ENCODE measurements at places on chromosomes 12 and 14. TPM values are rescaled to one million over a fixed set of nuclear protein-coding genes. Genes with fewer than 3 reads are reported as not detected.

GRCh38 chr12:20486233-20486632 lies 117.9 kb downstream of the PDE3A start:
- ATAC-seq = no peak

DNA sequence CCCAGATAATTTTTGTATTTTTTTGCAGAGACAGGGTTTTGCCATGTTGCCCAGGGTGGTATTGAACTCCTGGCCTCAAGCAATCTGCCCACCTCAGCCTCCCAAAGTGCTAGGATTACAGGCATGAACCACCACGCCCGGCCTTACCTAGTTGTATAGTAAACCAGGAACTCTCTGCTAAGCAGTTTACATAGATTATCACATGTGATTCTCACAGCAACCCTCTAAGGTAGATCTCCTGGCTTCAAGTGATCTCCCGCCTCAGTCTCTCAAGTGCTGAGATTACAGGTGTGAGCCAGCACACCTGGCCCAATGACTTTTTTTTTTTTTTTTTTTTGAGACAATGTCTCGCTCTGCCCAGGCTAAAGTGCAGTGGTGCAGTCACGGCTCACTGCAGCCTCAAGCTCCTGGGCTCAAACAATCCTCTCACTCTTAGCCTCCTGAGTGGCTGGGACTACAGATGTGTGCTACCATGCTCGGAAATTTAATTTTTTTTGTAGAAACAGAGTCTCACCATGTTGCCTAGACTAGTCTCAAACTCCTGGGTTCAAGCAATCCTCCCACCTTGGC lies 26.0 kb upstream of the ATP2A2 start:
- no peak for ATAC-seq

DNA sequence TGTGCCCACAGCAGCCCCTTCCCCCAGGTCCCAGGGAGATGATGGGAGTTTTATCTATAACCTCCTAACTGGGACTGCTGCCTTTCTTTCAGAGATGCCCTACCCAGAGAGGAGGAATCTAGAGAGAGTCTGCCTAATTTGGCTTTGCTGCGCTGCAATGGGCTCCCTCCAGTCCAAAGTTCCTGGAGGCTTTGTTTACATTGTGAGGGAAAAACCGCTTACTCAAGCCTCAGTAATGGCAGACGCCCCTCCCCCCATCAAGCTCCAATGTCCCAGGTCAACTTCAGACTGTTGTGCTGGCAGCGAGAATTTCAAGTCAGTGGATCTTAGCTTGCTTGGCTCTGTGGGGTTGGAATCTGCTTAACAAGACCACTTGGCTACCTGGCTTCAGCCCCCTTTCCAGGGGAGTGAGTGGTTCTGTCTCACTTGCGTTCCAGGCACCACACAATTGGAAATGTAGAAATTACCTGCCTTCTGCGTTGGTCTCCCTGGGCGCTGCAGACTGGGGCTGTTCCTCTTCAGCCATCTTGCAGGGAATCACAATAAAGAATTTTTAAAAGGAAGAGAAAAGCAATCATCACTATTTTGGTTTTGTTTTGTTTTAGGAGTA lies 262.5 kb downstream of the FOXG1 start:
- no peak for ATAC-seq

- ATAC-seq = peak; percentile 65
Measured at GRCh38 chr14:94213021-94213420, 38.9 kb downstream of the PPP4R4 start.

GRCh38 chr12:58313091-58313855 lies 371.9 kb downstream of the ATP23 start:
- no peak for ATAC-seq

DNA sequence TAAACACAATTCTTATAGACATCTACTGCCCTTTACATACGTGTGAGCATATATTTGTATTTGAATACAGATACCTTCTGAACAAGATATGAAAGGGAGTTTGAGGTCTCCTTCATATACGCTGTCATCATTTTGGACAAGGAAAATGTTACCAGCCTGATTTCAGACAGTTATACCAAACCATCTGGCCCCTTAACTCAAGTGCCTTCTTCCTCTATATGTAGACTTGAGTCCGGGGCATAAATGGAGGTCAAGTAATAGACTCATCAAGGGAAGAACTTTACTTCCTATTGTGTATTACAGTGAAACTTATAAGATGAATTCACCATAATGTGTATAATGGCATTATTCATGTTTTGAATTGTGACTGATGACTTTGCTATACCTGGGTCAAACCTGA lies 52.2 kb downstream of the FAR2 start:
- ATAC-seq = no peak

GRCh38 chr12:7061138-7061537 lies 620 bp downstream of the C1S start:
- no peak for ATAC-seq

DNA sequence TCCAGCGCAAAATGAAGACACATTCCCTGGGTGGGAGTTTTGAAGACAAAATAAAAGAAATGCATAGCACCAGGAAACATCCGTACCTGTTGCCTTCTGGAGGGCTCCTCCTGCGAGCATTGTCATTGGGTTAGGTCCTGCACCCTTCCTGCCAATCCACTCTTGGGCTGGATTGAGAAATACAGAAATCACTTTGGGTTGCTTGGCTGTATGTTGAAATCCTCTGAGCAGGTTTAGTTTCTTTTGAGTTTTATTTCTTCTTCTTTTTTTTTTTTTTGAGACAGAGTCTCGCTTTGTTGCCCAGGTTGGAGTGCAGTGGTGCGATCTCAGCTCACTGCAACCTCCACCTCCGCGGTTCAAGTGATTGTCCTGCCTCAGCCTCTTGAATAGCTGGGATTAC lies 67.6 kb downstream of the ARF6 start:
- ATAC-seq = no peak

- no peak for ATAC-seq
Measured at GRCh38 chr14:55718551-55718950, 138.5 kb downstream of the KTN1 start.

DNA sequence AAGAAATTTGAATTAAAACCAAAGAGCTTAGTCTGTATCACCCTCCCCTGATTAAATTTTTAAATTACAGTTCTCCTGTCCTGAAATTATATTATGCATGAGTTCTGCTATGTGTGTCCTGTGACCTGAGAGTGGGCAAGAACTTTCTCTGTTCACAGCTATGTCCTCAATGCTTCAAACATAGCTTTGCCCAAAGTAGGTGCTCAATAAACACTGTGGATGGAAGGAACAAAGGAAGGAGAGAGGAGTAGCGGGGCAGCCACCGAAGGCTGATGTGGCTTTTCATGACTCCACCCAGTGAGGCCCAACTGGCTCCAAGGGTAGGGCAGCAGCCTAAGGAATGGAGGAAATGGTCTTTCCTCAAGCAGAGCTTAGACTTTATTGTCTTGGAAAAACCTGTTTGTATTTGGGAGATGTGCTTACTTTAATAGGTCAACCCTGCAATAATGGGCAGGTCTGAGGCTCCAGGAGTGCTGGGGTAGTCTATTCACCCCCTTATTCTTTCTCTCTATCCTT lies 7.6 kb upstream of the MARK3 start:
- ATAC-seq = no peak

DNA sequence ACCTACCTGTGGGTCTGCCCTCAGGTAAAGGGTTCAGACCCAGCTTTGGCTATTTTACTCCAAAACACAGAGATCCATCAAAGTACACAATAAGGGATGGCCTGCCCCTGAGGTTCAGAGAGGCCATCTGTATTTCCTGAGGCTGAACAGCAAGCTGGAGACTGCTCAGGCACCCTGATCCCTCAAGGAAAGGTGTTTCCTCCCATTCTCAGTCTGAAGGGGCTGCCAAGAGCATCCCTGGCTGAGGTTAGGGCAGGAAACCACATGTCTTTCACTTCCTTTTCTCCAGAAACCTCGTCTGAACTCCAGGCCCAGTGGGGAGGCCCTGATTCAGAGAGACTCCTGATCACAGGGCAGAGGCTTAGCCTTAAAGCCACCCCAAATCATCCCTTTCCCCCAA lies 1.5 kb downstream of the RILPL1 start:
- no peak for ATAC-seq

GRCh38 chr12:51240971-51241370 lies 2.3 kb downstream of the DAZAP2 start:
- no peak for ATAC-seq

GRCh38 chr14:102760496-102761193 lies 16.6 kb upstream of the TRAF3 start:
- no peak for ATAC-seq

- ATAC-seq = no peak
Measured at GRCh38 chr14:30005114-30005808, 77.6 kb upstream of the PRKD1 start.

DNA sequence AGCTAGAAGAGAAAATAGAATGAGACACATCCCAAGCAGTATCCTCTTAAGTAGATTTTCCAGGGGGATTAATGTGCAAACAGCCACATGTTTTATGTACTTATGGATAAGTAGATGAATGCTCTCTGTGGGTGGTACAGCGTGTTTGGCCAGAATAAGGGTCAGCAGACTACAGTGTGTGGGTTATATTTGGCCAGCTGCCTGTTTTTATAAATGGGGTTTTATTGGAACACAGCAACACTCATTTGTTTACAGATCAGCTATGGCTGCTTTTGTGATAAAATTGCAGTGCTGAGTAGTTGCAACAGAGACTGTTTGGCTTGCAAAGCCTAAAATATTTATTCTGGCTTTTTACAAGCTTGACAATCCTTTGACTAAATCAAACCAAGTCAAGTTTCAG lies 780.2 kb upstream of the SEL1L start:
- no peak for ATAC-seq

GRCh38 chr12:52081263-52081733 lies 1.8 kb downstream of the SMIM41 start:
- no peak for ATAC-seq

DNA sequence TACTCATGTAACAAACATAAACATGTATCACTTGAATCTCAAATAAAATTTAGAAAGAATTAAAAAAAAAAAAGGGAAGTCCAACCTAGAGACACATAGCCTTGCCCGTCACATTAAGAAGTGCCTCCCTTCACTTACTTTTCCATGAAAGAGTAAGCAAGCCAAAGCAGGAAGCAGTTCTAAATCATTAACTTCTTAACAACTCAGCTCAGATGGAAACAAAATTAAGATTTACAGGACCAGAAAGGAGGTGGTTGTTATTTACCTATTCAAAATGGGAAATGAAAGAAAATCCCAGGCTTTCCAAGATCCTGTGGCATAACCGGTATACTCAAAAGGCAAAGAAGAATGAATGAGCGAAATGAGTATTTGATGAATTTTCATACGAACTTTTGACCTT lies 258.6 kb upstream of the DCN start:
- ATAC-seq = no peak

GRCh38 chr12:32734952-32735351 lies 20.7 kb downstream of the YARS2 start:
- no peak for ATAC-seq

DNA sequence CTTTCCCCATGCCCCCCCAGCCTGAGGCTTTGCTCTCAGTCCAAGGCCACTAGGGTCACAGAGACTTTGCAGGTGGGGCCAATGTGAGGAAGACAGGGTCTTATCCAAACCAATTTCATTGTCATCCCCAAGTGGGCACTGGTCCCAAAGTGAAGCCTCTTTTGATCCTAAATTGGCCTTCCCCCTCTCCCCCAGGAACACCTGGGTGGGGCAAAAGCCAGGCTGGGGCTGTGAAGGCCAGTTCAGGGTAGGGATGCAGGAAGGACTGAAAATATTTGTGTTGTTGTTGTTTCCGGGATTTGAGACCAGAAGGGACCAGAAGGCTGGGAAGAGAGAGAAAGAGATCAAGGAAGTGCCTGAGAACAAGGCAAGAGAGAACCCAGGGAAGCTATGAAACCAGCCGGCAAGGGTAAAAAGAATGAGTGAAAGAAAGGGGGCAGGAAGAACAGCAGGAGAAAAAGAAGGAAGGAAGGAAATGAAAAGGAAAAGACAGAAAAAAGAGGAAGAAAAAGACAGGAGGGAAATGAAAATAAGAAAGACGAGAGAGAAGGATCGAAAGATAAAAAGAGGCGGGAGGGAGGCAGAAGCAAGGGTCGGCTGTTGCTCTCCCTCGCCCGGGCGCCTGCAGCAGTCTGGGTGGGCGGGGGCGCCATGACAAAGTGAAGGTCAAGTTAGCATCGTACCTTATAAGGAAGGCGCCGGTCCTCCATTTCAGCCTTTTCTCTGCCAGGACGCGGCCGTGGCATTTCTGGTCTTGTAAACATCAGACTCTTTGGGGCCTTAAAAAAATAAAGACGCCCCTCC lies 7.4 kb upstream of the HOXC11 start:
- no peak for ATAC-seq

DNA sequence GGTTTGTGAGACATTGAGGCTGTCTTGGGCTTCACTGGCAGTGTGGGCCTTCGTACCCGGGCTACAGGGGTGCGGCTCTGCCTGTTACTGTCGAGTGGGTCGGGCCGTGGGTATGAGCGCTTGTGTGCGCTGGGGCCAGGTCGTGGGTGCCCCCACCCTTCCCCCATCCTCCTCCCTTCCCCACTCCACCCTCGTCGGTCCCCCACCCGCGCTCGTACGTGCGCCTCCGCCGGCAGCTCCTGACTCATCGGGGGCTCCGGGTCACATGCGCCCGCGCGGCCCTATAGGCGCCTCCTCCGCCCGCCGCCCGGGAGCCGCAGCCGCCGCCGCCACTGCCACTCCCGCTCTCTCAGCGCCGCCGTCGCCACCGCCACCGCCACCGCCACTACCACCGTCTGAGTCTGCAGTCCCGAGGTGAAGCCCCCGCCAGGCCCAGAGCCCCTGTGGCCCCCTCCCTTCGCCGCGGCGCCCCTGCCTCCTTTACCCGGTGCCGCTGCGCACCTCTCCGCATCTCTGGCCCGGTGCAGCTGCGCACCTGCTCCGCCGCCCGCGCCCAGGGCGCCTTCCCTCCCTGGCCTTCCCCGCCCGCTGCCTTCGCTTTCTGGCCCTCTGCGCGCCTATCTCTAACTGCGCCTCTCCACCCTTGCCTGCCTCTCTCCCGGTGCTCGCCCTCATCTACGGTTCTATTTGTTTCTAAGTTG lies at the start of gene ENO2:
Gene ENO2, plus strand, starts transcription at position 335 of the 701 bp plus-strand sequence. CDS start 1,253 bp downstream, outside the sequence.
- peak; percentile 97 for ATAC-seq

DNA sequence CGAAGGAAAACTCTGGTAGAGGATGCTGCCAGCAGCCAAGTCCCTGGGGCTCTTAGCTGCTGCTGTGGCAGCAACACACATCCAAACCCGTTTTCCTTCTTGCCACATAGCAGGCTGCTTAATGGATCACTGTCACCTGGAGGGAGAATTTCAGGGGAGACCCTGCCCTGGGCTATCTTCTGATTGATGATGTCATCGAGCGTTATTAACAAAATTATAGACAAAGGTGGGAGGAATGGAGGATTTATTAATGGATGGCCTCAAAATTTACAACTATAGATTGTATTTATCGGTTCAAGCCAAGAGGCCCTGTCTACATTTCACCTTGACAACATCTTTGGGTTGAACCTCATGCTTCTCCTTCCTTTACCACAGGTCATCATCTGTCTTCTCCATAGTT lies 120.8 kb upstream of the PZP start:
- no peak for ATAC-seq

DNA sequence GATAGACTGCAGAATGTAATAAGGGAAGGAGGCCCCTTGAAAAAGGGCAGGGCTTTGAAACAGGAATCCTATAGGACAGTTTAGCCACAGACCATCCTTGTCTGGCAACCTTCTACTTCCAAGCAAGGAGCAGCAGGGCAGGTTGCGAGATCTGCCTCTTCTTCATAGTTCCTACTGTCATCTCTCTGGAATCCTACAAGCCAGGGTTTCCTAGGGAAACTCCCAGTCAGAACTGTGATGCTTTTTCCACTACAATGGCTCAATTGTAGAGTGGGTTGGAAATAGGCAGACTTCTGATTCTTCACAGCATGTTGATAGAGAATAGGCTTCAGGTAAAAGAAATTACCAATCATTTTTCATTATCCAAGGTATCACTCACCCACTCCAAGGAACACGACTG lies 186.3 kb downstream of the DACT1 start:
- ATAC-seq = no peak

LRRC43 gene
- not detected for total RNA-seq

CLEC2D gene
- 146 TPM for total RNA-seq

CLEC9A gene
- not detected for total RNA-seq

ARL6IP4 gene
- 112 TPM for total RNA-seq

SLC25A47 gene
- total RNA-seq = not detected

OR4M1 gene
- not detected for total RNA-seq

Measured in activated T-helper 17 cell treated with anti-CD3 and anti-CD28 coated beads, Interleukin-2, amount 50 U/mL, for 72 hours (primary cell).